ENCODE measurements at places on chromosomes 4 and X. TPM values are rescaled to one million over a fixed set of nuclear protein-coding genes. Genes with fewer than 3 reads are reported as not detected.

GRCh38 chr4:185469580-185470154 is 1.9 kb downstream of the CCDC110 start:
- no peak overlapping the region for H3K4me3 ChIP-seq
- no peaks in the 10 kb centered on the region for H3K36me3 ChIP-seq
- H3K27ac ChIP-seq = no peak overlapping the region
- DNase-seq = peak; percentile 77
- peaks cover 21% of the 10 kb centered on the region for H3K4me1 ChIP-seq

DNA sequence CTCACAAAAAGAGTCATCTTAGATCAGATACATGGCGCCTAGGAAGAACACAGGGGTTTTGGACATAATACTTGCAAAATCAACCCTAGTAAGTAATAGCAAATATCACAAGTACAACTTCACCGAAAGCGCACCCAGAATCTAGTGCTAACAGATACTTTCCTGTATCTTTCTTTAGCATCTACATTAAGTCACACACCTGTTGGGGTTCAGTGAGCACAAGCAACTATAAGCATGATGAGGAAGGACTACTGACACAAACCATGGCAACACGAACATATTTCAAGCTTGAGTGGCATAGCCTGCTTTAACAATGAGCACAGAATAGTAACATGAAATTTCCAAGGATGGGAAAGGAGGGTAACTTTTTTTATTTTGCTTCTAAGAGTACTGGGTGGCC is 116.1 kb downstream of the GPC3 start:
- H3K4me3 ChIP-seq = no peak overlapping the region
- no peak for DNase-seq
- no peak overlapping the region for H3K27ac ChIP-seq

- no peak for DNase-seq
- H3K4me3 ChIP-seq = no peak overlapping the region
- H3K4me1 ChIP-seq = no peaks in the 10 kb centered on the region
- H3K27me3 ChIP-seq = no peaks in the 10 kb centered on the region
- H3K27ac ChIP-seq = no peak overlapping the region
Measured at GRCh38 chr4:24856586-24856985, 56.3 kb downstream of the CCDC149 start.

DNA sequence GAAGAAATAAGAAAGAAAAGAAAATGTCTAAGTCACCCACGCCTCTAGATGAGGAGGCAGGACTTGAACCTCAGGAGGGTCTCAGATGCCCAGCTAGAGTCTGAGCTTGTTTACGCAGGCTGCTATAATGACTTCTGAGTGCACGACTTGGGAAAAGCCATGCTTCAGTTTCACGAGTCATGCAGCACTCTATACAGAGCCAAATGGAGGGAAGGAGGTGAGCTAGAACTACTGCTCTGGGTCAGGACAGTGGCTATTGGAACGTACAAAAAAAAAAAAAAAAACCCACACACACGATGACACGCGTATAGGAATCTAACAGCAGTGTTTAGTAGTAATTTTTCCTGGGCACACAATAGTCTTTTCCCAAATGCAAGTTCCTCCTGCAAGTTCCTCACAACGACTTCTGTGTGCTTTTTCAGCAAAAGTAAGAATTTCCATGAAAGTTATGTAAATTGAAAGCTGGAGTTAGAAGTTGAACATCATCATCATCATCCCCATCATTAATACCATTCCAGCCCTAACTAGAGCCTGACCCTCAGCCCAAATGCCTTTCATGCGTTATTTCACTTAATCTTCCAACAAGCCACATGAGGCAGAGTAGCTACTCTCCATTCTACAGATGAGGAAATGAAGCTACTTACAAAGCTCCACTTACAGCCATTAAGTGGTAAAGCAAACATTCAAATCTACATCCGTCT is 36.6 kb downstream of the IRF2 start:
- H3K4me3 ChIP-seq = no peak overlapping the region
- H3K27me3 ChIP-seq = no peaks in the 10 kb centered on the region
- no peak for DNase-seq
- peaks cover 21% of the 10 kb centered on the region for H3K36me3 ChIP-seq

- no peak overlapping the region for H3K4me3 ChIP-seq
- no peaks in the 10 kb centered on the region for H3K4me1 ChIP-seq
- DNase-seq = no peak
- H3K36me3 ChIP-seq = no peaks in the 10 kb centered on the region
- H3K27ac ChIP-seq = no peak overlapping the region
- no peaks in the 10 kb centered on the region for H3K27me3 ChIP-seq
Measured at GRCh38 chr4:119172223-119172622, 36.6 kb downstream of the MYOZ2 start.

DNA sequence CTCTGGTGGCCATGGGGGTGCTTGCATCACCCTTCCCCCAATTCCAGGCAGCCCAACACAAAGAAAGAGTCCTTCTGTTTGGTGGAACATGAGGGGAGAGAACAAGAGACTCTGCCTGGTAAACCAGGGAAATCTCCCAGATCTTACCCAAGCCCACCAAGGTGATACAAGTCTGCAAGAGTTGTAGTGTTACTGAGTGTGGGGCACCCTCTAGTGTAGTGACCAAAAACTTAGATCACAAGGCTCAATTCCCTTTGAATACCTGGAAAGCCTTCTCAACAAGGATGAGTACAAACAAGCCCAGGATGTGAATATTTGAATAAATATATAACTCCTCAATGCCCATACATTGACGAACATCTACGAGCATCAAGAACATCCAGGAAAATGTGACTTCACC is 64.7 kb downstream of the IL13RA2 start:
- no peak overlapping the region for H3K4me3 ChIP-seq
- DNase-seq = no peak
- no peaks in the 10 kb centered on the region for H3K36me3 ChIP-seq
- H3K27ac ChIP-seq = no peak overlapping the region

GRCh38 chrX:38732866-38733265 is 68.4 kb upstream of the MID1IP1 start:
- no peak overlapping the region for H3K27ac ChIP-seq
- no peak for DNase-seq
- no peaks in the 10 kb centered on the region for H3K27me3 ChIP-seq
- no peaks in the 10 kb centered on the region for H3K4me1 ChIP-seq

GRCh38 chr4:822361-823175 is 3.4 kb downstream of the CPLX1 start:
- H3K36me3 ChIP-seq = no peaks in the 10 kb centered on the region
- H3K4me3 ChIP-seq = no peak overlapping the region
- H3K27me3 ChIP-seq = peaks cover 7% of the 10 kb centered on the region
- peaks cover 17% of the 10 kb centered on the region for H3K4me1 ChIP-seq
- no peak for DNase-seq

- no peaks in the 10 kb centered on the region for H3K27me3 ChIP-seq
- H3K4me3 ChIP-seq = no peak overlapping the region
- no peak for DNase-seq
- no peak overlapping the region for H3K27ac ChIP-seq
- H3K4me1 ChIP-seq = no peaks in the 10 kb centered on the region
Measured at GRCh38 chrX:16061296-16061695, 62.1 kb upstream of the GRPR start.

GRCh38 chrX:143568467-143568866 is 51.2 kb upstream of the SPANXN3 start:
- H3K27me3 ChIP-seq = no peaks in the 10 kb centered on the region
- no peak for DNase-seq
- no peak overlapping the region for H3K27ac ChIP-seq
- H3K4me1 ChIP-seq = no peaks in the 10 kb centered on the region

DNA sequence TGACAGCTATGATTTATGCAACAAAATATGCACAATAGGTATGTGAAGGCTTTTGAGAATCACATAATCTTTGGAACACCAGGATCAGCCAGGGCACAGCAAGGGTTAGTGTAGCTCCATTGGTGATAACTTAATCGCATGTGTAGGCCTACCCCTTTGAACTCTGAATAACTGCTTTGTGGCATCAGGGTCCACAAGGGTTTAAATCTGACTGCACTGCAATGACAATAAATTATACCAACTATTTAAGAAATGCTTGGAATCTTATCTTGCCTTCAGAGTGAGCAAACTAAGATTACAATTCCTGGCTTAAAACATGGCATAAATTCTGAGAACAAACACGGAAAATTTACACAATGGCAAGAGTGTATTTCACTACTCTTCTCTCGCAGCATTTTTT is 245.8 kb downstream of the FBXO8 start:
- no peak overlapping the region for H3K4me3 ChIP-seq
- no peak for DNase-seq
- no peaks in the 10 kb centered on the region for H3K36me3 ChIP-seq
- no peak overlapping the region for H3K27ac ChIP-seq

DNA sequence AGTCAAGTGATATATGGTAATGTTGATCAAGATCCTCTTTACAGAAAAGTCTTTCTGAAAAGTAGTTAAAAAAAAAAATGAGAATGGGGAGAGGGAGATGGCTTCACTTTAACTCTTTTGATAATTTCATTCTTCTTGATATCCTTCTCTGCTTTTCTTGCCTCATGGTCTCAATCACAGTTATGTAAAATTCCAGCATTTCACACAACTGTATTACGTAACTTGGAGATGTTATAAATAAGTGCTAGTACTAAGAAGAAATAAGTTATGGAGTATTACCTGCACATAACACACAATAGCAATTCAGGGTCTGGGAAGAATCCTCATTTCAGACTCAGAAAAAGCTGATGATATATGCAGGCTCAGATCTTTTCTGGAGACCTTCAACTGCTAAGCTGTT is 22.0 kb downstream of the RUFY3 start:
- H3K27ac ChIP-seq = no peak overlapping the region
- DNase-seq = no peak
- H3K4me1 ChIP-seq = no peaks in the 10 kb centered on the region
- no peak overlapping the region for H3K4me3 ChIP-seq
- H3K27me3 ChIP-seq = no peaks in the 10 kb centered on the region

DNA sequence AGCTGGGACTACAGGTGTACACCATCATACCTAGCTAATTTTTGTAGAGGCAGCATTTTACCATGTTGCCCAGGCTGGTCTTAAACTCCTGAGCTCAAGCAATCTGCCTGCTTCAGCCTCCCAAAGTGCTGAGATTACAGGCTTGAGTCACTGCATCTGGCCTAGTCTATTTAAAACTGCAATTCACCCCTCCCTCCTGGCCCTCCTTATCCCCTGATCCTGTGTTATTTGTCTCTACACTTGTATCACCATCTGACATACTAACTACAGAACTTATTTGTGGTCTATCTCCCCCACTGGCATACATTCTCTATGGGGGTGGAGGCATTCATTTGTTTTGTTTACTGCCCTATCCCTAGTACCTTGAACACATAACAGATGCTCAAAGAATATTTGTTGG is 23.7 kb downstream of the CC2D2A start:
- no peak overlapping the region for H3K27ac ChIP-seq
- no peaks in the 10 kb centered on the region for H3K27me3 ChIP-seq
- H3K36me3 ChIP-seq = no peaks in the 10 kb centered on the region

DNA sequence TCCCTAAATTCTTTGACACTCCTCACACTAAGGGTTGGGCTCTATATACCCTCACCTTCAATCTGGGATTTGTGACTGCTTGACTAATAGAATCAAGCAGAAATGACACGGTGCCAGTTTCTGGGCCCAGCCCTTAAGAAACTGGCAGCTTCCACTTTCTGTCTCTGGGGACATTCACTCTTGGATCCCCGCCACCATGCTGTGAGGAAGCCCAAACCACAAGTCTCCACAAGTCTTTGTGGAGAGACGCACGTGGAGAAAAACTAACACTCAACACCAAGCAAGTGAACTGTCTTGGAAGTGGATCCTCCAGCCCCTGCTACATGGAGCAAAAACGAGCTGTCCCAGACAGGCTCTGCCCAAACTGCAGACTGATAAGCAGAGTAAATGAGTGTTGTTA is 1.1 kb upstream of the EDNRA start:
- DNase-seq = no peak
- H3K4me3 ChIP-seq = no peak overlapping the region
- peaks cover 49% of the 10 kb centered on the region for H3K27me3 ChIP-seq
- no peaks in the 10 kb centered on the region for H3K4me1 ChIP-seq
- no peaks in the 10 kb centered on the region for H3K36me3 ChIP-seq

DNA sequence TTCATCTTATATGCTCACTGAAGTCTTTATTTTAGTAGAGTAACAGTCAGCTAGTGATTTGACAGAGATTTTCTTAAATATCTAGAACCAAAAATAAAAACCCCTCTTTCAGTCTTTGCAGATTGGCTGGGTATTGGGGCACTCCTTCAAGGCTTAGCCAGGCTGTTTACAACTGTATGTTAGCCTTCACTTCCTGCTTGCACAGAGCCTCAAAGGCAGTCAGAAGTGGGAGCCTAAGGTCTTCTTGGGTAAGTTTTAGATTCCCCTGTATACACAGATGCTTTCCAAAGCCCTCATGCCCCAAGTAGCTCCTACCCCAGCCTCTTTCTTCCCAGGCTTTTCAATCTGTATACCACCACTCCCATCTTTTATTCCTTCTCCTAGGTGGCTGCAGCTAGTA is 136.1 kb upstream of the STIM2 start:
- DNase-seq = no peak
- no peak overlapping the region for H3K4me3 ChIP-seq
- H3K27me3 ChIP-seq = no peaks in the 10 kb centered on the region
- H3K4me1 ChIP-seq = no peaks in the 10 kb centered on the region

DNA sequence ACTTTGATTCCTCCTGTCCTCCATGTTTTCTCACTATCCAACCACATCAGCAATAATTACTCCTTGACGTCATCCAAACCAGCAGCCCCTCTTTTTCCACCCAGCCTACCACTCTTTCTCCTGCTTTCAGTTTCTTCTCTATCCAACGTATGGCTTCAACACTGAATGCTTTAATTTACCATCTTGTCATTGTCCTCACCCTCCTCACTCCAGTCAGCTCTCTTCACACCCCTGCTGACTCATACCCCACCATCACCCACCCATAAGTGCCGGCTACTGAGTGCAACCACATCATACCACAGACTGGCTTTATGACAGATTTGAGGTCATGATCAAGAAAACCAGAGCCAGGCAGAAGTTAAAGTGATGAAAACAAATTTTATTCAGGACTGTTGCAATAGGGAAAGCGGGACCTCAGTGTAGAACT is 9.8 kb upstream of the ANXA5 start:
- no peaks in the 10 kb centered on the region for H3K27me3 ChIP-seq
- H3K36me3 ChIP-seq = no peaks in the 10 kb centered on the region
- DNase-seq = no peak
- H3K4me1 ChIP-seq = peaks cover 4% of the 10 kb centered on the region

GRCh38 chr4:41542526-41543275 is 4.7 kb downstream of the LIMCH1 start:
- DNase-seq = no peak
- peak overlapping the region; percentile 5 for H3K4me3 ChIP-seq
- no peaks in the 10 kb centered on the region for H3K27me3 ChIP-seq
- H3K4me1 ChIP-seq = no peaks in the 10 kb centered on the region

Gene IL2
- polyA plus RNA-seq = not detected

Gene F8A3
- polyA plus RNA-seq = 4.5 TPM

Gene SAT1
- 1,000 TPM for polyA plus RNA-seq

Gene KLHL13
- 0.38 TPM for polyA plus RNA-seq

Gene FAM9B
- polyA plus RNA-seq = 0.04 TPM

Gene GSX2
- 0.47 TPM for polyA plus RNA-seq

Gene TEC
- polyA plus RNA-seq = 1.9 TPM

Gene PPBP
- 12.9 TPM for polyA plus RNA-seq

Gene CT45A3
- polyA plus RNA-seq = not detected

Gene GAGE2A
- polyA plus RNA-seq = not detected

Gene CXorf38
- 9.4 TPM for polyA plus RNA-seq

Gene SHOX
- not detected for polyA plus RNA-seq

Gene PPA2
- polyA plus RNA-seq = 67.8 TPM
